ENCODE measurements at places on chromosomes 6 and 20. TPM values are rescaled to one million over a fixed set of nuclear protein-coding genes. Genes with fewer than 3 reads are reported as not detected.

TUBB2B gene
- 126 TPM for total RNA-seq

ZSCAN26 gene
- 31.0 TPM for total RNA-seq

POLR1H gene
- 36.4 TPM for total RNA-seq

SGK2 gene
- 40.2 TPM for total RNA-seq
